RWPE2 (cell line): ENCODE measurements at places on chromosomes 5 and 9.

- no peak for DNase-seq
Observed at GRCh38 chr9:22514871-22515270, 68.2 kb downstream of the DMRTA1 start.

- DNase-seq = no peak
Observed at GRCh38 chr5:145689235-145689634, 145.9 kb downstream of the PRELID2 start.

- DNase-seq = no peak
Observed at GRCh38 chr5:59246882-59247281, 646.6 kb downstream of the PDE4D start.

GRCh38 chr9:103816146-103816545, 278.0 kb upstream of the SMC2 start:
- no peak for DNase-seq

GRCh38 chr9:36258996-36259533, 817 bp upstream of the GNE start:
- no peak for DNase-seq
